ENCODE measurements at places on chromosomes 6 and 20. TPM values are rescaled to one million over a fixed set of nuclear protein-coding genes. Genes with fewer than 3 reads are reported as not detected.

The SAPCD1 gene
- 17.7 TPM for total RNA-seq

The LRFN2 gene
- total RNA-seq, result 0.45 TPM

The SLC17A5 gene
- total RNA-seq, result 4.9 TPM

The DDX39B gene
- total RNA-seq, result 720 TPM

The KIAA1755 gene
- not detected for total RNA-seq

The RBBP8NL gene
- not detected for total RNA-seq

The NKX2-2 gene
- total RNA-seq, result not detected

The TEAD3 gene
- total RNA-seq, result 2.2 TPM

The DDO gene
- total RNA-seq, result not detected

All from activated CD4-positive, alpha-beta T cell treated with anti-CD3 and anti-CD28 coated beads, Interleukin-2, amount 10 ng/mL, durations not matched to agents 24 days and 14 days (primary cell).